ENCODE measurements at places on chromosomes 7 and 10.
A peak's percentile ranks its signal among the peaks of the same experiment; 100 is the strongest.

- DNase-seq: no peak
Measured at GRCh38 chr10:31574577-31574976, 255.6 kb downstream of the ZEB1 start.

- DNase-seq: no peak
Measured at GRCh38 chr7:143227806-143228205, 6.0 kb downstream of the TAS2R40 start.

DNA sequence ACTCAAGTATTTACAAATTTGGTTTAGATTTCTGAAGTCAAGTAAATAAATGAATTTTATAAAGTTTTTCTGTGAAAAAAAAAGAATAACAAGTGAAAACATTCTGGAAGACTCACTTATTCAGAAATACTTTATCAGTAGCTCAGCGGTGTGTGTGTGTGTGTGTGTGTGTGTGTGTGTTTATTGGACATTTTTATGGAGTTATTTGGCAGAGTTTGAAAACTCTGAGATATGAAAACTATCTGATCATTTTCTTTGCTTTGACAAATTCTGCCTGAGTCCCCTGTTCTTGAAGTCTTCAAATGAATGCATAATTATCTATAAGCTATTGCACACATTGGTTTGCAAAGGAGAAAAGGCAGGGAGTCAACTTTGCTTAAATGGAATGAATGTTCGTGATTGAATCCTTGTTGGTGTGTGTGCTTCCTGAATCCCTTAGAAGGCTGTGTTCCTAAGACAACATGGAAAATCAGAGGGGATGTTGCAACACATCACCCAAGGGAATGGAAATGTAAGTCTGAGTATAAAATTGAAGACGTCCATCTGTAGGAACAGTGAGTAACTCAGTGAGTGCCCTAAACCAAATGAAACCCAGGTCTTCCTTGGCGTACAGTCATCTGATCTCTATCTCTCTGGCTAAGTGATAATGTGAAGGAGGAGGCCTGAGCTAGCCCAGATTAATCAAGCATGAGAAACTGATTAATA, 160.9 kb downstream of the REEP3 start:
- no peak for DNase-seq

DNA sequence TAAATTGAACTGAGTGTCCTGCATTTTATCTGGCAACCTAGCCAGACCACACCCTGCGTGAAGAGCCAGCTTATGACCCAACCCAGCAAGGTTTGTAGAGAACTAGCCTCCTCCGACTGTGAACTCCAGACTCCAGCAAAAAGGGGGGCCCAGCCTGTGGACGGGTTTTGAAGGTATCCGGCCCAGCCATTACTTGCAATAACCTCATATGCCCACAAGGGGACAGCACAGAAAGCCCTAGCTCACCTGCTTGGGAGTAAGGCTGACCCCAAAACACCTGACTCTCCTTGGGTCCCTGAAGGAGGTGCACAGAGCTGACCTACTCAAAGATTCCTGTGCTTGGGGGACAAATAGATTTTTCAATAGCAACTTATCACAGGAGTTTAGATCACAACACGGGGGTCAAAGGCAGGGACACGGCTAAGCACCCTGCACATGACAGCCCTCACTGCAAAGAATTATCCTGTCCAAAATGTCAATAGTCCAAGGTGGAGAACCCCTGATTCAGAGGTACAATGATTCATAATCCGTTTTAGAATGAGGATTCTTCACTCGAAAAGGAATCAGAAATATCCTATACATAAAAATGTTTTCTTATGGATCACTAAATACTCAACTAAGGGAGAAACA, 4.6 kb downstream of the TRPV6 start:
- no peak for DNase-seq

- DNase-seq: peak; percentile 20
Measured at GRCh38 chr10:122052701-122053100, 63.7 kb downstream of the TACC2 start.

DNA sequence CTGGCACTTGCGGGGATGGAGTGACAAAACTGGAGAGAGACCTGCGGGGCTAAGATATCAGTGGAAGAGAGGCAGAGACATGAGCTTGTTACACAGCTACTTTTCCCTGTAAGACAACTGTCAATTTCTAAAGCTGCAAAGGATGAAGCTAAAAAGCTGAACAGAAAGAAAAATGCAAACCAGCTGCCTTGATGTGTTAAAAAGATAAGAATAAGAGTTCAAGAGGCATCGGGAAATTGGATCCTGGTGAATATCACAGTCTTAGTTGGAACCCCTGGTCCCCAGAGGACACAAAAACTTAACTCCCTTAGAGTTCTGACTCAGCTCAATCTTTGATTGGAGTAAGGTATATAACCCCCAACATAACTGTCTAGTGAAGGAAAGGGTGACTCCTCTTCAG, 38.8 kb downstream of the VPS41 start:
- DNase-seq: no peak

DNA sequence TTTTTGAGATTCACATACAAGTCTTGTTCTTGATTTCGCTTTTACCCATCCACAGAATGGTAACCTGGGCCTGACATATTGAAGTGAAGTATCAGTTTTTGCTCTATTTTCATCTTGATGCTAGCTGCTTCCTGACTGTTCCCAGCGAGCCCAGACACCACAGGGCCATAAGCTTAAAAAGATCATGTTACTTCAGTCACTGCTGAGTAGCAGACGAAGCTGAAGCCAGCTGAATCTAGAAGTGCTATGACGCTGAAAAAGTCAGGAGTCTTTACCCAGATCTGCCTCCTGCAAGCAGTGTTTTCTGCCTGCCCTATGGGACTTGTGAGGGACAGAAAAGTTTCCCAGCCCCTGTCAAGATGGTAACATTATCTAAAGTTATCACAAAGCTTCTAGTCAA, 2.7 kb upstream of the PRXL2A start:
- no peak for DNase-seq

- DNase-seq: no peak
Measured at GRCh38 chr7:24902931-24903330, 77.0 kb downstream of the OSBPL3 start.

DNA sequence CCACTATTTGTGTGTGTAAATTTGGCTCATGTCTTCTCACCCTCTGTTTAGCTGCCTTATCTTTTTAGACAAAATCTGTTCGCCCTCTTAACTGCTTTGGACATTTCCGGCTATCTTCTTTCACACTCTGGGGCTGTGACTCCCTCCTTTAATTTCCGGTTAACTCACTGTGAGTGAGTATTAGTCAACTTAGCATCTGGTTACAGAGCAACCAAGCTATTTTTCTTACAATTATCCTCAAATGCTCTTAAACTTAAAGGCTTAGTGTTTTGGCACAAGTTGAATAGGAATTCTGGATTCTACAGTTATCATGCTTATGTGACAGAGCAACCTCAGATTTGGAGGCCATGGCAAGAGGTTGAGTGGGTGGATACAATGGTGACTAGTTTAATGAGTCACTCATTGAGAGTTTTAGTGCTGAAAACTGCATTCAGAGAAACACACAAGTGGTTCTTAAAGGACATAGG, 177.6 kb upstream of the SEMA3A start:
- no peak for DNase-seq

DNA sequence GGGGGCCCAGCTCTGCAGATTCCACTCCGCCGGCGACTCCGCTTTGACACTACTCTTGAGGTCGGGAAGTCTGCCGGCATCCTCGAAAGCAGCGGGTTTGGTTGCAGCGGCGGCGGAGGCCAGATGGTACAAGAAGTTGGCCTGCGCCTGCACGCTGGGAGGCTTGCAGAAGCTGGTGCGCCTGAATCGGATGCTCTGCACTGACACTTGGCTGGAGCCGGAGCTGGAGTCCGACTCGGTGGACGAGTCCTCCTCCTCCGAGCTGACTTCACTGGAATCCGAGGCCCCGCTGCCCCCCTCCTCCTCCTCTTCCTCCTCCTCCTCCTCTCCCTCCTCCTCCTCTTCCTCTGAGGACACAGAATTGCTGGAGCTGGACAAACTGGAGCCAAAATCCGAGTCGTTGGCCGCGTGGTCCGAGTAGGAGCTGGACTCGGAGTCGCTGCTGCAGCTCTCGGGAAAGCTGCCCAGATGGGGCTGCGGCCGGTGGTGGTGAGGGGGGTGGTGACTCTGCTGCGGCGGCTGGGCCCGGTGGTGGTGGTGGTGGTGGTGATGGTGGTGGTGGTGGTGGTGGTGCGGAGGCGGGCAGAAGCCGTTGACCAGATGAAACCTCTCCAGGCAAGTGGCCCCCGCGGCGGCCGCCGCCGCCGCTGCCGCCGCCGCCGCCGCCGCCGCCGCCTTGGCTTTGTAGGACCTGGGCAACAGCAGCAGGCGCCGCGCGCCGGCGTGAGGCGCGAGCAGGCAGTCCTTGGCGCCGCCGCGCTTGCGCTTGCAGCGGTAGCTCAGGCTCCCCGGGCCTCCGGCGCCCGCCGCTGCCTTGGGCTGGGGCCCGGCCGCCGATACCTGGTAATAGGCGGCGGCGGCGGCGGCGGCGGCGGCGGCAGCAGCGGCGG, 9.0 kb downstream of the SKIDA1 start:
- DNase-seq: peak; percentile 83

DNA sequence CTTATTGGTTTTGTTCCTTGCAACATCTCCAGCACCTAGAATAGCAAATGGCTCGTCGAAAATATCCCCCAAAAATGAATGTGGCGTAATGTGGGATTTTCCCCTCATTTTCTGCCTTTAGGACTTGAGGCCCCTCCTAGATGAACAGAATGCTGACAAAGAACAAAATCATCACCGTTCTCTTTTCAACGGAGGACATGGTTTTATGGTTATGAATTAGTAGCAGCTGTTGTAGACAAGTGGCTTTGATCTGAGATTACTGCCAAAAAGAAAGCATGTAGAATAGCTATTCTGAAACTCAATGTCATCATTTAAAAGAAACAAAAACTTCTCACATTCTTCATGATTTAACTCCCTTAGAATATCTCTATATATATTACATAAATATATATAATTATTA, 17.2 kb upstream of the CALN1 start:
- DNase-seq: no peak

DNA sequence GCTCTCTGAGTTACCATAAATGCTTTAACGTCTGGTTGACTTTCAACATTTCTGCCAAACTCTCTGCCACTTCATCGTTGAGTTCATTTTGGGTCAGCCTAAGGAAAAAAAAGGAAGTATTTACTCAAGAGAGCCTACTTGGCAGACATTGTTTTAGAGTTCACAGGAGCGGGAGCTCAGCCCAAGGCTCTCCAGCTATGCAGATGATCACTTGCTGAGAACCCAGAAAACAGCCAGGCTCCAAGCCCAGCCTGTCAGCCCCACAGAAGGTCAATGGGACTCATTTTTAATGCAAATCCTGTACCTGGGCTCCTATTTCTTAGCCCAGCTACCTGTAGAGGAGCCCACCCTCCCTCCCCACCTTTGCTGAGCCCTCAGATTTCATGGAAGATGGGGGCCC, 45.5 kb downstream of the NOD1 start:
- DNase-seq: peak; percentile 82

GRCh38 chr10:103759100-103759781, 96.1 kb downstream of the SH3PXD2A start:
- peak; percentile 80 for DNase-seq

DNA sequence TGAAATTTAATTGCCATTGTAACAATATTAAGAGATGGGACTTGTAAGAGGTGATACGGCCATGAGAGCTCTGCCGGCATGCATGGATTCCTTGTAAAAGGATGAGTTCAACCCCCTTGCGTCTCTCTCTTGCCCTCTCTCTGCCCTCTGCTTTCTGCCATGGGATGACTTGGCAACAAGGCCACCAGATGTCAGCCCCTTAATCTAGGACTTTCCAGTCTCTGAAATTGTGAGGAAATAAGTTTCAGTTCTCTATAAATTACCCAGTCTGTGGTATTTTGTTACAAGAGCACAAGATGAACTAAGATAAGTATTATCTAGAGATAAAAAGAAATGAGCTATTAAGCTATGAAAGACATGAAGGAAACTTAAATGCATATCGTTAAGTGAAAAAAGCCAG, 145.7 kb upstream of the AHR start:
- no peak for DNase-seq

DNA sequence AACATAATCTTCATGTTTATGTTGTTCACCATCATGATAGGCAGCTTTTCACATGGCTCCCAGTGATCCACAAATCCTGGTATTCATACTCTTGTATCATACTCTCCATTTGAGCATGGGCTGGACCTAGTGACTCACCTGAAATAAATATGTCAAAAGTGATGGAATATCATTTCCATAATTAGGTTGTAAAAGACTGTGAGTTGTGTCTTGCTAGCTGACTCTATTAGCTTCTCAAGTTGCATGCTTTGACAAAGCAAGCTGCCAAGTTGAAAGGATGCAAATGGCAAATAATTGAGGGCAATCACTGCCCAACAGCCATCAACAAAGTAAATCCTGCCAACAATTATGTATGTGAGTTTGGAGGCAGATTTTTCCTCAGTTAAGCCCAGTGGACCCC, 300.4 kb downstream of the AHR start:
- DNase-seq: no peak

DNA sequence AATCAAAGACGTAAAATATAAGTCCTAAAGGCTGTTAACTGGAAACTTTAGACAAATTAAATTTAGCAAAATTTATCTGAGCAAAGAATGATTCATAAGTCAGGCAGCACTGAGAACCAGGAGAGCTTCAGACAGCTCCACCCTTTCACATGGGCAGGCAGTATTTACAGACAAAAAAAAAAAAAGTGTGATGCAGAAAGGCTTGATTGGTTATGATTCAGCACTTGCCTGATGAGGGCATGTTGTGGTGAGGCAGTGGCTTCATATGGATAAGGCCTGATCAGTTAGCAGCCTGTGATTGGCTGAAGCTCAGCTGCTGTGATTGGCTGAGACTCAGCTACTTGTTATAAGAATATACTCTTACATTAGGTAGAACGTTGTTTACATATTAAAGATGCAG, 495.4 kb upstream of the POM121L12 start:
- no peak for DNase-seq

DNA sequence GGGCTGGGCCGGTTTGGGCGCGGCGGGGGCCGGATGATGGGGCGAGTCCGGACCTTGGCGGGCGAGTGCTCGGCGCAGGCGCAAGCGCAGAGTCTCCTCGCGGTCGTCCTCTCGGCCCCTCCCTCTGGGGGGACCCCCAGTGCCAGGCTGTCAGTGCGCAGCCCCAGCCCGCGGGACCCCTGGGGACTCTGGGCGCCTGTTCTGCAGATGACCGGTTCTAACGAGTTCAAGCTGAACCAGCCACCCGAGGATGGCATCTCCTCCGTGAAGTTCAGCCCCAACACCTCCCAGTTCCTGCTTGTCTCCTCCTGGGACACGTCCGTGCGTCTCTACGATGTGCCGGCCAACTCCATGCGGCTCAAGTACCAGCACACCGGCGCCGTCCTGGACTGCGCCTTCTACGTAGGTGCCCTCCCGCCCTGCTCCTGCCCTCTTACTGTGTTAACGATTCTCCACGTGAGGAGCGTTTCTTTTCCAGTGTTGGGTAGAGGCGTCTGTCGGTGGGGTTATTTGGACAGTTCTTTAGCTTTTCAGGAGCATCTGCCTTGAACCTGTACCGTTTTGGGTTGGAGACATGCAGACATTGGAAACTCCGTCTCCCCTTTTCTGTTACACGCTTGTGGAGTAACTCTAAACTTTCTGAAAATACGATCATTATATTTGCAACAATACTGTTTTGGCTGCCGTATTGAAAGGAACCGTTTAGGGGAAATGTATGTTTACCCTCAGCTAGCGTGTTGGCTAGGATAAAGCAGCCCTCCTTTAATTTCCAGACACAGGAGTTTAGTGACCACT, 706 bp downstream of the BUB3 start:
- DNase-seq: no peak
